ENCODE measurements at places on chromosomes 1 and 21.

DNA sequence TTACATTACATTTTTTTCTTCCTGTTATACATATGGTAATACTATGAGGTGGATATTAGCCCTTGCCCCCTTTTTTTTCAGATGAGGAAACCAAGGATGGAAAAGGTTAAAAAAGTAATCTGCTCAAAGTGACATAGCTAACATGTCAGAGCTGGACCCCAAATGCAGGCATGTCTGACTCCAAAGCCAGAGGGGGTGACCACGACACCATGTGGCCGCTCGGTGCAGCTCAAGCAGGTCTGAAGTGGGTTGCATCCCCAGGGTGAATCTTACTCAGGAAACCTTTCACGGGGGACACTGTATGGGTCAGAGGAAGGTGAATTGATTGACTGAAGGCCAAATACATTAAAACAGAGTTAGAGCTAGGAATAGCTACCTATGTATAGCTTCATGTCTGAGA, 34.8 kb downstream of the CD34 start:
- no peak for DNase-seq

DNA sequence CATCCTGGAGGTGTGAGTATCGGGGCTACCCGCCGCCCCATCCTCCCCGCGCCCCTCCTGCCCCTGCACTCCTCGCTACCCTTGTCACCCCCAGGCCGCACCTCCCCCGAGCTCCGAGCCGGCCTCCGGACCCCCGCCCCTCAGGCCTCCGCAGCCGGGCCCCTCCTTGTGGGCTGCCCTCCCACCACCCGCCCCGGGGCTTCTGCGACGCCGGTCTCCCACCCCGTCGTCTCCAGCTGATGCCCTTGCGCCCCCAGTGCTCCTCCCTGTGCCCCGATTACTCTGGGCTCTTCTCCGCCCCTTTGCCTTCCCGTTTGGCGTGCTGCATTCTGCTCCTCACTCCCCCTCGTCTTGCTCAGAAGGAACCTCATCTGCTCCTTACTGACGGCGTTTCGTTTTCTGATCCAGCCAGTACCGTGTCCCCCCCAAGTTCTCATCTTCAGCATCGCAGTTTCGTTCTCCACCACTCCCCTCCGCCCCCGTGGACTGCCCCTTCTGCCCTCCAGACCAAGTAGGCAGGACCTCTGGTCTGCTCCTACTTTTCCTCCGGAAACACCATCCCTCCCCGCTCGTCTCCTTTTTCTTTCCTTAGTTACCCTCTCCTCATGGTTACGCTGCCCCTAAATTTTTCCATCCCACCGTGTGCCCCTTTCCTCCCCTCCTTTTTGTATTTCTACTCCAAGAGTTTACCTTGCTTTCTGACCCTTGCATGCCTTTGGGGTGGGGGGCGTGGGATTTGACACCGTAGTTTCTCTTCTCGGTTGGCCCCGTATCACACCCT, 841 bp downstream of the SNX27 start:
- DNase-seq: no peak

DNA sequence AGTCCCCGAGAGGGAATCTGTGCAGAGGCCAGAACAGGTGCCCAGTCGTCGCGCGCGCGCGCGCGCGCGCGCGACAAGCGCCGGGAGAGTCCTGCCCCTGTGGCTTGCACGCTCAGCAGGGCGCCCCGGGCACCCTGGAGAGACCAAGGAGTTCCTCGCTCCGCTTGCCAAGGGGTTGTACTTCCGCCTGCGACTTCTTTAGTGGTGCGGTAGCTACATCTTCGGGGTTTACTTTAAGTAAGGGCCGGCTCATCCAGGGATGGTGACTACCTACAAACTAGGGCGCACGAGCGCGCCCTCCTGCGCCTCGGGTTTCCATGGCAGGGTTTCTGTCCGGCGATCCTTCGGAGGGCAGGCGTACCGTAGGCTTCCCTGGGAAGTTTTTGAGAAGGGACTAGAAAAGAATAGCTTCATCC, 1.4 kb downstream of the LHX4 start:
- DNase-seq: no peak

GRCh38 chr1:50893466-50893865, 66.6 kb downstream of the FAF1 start:
- no peak for DNase-seq

GRCh38 chr1:236393681-236394481, at the start of gene EDARADD:
Gene EDARADD (plus strand): TSS chr1:236394286. CDS start chr1:236394445, 159 bp downstream.
- DNase-seq: no peak

- DNase-seq: no peak
Measured at GRCh38 chr1:14593302-14593701, 5.2 kb upstream of the KAZN start.

DNA sequence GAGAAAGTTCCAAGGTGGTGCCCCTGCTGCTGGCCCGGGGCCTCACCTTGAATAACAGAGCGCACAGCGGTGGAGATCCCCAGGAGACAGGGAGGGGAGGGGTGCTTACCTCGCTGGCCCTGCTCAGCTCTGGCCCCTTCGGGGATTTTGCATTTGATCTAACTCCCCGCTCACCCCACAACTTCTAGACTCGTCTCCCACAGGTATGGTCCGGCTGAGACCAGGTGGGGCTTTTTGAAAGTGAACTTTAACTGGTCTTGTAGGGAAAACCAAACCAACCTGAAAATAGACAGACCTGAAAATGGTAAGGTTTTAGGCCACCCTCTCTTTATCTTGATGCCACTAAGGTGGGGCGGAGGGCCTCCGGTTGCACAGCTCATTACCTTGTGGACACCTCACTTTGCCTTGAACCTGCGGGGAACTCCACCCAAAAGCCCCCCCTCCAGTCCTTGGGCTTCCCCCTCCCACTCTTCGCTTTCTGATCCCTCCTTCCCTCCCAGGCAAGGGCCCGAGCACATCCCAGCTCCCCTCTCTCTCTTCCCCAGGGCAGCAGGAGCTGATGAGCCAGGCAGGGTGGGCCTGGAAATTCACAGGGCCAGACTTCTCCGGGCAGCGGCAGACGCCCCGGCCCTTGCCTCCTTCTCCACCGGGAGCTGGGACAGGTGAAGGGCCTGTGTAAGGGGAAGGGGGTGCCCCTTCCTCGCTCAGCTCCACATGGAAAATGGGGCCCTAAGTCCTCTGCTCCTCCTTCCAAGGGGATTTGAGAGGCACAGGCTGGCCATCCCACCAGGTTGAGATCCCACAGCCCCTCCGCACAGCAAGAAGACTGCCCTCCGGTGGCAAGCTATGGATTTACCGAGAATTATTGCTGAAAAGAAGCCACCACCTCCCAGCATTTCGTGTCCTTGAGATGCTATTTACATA, 16.1 kb downstream of the TNFRSF8 start:
- DNase-seq: no peak

Data from cerebellar nuclear complex (tissue), 1 donor.